ENCODE measurements at places on chromosomes 1 and 21.

DNA sequence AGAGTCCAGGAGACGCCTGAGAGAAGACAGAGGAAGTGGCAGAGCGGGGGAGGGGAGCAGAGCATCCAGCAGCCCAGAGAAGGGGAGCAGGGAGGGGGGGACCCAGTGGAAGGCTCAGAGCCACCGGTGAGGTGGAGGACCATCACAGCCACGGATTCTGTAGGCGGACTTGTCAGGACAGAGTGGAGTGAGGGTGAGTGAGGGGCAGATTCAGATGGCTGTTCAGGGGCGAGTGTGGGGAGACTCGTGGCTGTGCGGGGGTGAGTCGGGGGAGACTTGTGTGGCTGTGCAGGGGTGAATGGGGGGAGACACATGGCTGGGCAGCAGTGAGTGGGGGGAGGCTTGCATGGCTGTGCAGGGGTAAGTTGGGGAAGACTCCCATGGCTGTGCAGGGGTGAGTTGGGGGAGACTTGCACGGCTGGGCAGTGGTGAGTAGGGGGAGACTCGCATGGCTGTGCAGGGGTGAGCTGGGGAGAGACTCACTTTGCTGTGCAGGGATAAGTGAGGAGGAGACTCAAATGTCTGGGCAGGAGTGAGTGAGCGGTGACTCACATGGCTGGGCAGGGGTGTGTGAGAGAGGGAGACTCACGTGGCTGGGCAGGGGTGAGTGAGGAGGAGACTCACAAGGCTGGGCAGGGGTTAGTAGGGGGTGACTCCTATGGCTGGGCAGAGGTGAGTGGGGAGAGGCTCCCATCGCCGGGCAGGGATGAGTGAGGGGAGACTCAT is 56.8 kb upstream of the ABCG1 start:
- peak; percentile 24 for DNase-seq

DNA sequence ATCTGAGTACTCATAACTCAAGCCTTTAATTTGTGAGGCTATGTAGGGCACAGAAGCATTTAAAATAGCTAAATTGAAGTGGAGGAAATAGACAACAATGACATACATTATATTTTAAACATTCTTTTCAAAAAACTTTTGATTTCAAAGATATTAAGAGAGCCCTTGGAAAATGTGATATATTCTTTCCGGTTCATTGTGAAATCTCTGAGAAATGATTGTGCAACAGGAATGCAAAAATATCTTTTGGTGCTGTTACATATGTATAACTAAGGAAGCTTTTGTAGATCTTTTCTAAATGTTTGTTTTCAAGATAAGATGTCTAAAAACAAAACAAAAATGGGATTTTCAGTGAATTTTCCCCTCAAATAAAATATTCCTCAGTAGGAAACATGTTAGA is 185.2 kb downstream of the LEPR start:
- DNase-seq: no peak

DNA sequence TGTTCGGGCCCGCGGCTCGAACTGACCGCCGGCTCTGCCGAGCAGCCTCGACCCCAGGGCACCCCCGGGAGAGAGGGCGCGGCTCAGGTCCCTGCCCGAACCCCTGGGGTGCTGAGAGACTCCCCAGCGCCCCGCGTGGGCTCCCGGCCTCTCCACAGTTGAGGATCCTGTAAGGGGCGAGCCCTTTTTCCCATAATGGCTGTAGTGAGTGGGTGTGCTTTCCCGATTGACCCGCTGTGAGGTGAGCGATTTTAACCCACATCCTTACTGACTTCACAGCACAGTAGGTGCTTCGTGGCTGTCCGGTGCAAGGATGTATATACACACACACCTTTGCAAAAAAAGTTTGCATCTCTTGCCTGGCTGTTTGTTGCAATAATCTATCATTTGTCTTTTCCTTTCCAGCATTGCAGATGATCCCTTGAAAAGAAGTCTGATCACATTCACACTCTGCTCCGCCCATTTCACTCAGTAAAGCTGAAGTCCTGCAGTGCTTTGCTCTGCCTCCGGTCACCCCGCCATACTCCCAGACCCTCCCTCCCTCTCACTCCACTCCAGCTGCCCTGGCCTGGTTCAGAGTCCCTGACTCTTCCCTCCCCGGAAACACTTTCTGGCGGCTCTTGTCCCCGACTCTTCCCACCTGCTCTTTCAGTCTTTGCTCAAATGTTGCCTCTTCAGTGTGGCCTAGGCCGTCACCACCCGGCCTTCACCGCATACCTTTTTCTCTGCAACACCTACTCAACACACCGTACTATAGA is 955 bp upstream of the UBE2G2 start:
- DNase-seq: no peak

DNA sequence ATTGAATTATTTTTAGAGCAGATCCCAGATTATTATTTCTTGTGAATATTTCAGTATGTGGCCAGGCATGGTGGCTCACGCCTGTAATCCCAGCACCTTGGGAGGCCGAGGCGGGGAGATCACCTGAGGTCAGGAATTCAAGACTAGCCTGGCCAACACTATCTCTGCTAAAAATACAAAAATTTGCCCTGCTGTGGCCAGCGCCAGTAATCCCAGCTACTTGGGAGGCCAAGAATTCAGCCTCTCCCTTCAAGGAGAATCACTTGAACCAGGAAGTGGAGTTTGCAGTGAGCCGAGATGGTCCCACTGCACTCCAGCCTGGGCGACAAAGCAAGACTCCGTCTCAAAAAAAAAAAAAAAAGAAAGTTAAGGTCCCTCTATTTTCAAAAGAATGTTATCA is 4.3 kb downstream of the OSBPL9 start:
- no peak for DNase-seq

- no peak for DNase-seq
Observed at GRCh38 chr1:225635649-225636048, 17.3 kb downstream of the ENAH start.

DNA sequence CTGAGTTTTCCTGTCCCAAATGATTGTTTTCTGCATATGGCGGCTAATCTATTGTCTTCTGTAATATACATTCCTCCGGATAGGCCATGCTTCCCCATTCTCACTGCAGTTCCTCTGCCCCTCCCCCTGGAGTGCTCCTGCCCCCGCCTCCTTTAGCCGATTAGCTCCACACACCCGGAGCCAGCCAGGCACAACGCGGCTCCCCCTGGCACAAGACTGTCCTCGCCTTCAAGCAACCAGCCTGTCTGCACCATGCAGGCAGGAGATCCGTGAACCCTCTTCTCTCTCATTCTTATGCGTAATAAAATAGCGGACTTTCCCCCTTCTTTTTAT is 18.0 kb downstream of the SERTAD4 start:
- DNase-seq: peak; percentile 7

GRCh38 chr1:241531195-241532161 is 700 bp upstream of the KMO start:
- DNase-seq: no peak

- peak; percentile 21 for DNase-seq
Observed at GRCh38 chr21:43985690-43986251, 26.3 kb upstream of the TRAPPC10 start.

DNA sequence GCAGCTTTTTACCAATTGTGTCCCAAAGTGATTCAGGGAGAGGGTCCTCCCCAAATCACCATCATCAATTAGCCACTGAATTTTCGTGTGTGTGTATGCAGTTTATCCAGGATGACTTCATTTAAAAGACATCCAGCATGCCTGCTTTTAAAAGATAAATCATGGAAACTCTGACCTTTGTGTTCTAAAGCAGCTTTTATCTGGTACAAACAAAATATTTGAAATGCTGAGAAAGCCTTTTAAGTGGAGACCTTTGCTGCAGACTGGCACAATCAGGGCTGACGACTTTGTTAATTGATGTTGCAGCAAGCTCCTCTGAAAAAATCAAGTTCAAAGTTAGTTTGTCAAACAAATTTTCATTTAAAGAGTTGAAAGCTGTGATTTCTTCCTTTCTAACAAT is 104.7 kb downstream of the PCP4 start:
- DNase-seq: no peak

DNA sequence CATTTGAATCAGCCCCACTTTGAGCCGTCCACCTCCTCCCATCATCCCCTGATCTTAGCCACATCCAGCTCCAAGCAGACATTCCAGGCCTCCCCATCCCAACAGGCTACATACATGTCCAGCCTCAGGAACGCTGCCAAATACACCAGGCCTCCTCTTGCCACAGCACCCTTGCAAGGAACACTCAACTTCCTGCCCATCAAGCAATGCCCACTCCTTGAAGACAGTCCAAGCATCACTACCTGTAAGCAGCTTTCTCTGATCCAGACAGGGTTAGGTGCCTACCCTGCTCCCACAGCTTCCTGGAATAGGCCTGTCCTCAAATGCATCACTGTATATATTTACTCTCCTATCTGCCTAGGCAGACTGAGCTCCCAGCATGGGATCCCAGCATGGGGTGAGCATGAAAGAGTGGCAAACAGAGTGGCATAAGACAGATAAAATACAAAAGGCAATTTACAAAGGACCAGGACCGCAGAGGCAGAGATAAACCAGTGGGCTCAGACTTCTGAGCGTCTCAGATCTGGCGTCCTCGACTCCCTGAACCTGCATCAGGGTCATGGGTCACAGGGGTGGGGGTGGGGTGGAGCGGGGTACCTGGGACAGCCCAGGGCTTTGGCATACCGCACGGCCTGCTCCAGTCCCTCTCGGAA is 816 bp downstream of the HYI start:
- no peak for DNase-seq

DNA sequence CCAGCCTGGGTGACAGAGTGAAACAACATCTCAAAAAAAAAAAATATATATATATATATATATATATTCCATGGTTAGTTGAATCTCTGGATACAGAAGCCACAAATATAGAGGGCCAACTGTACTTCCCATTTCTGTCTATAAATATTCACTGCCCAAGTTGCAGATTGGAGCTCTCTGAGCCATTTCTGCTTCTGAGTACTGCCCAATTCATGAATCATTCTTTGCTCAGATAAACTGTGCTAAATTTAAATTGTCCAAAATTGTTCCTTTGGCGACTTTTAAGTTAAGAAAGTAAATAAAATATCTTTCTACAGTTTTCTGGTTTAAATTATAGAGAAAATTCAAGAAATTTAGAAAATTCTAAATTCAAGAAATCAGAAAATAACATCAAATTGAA is 23.2 kb upstream of the C1orf146 start:
- DNase-seq: no peak

- peak; percentile 75 for DNase-seq
Observed at GRCh38 chr1:160951443-160952128, 3.0 kb downstream of the ITLN2 start.

GRCh38 chr1:247468481-247469140 is 10.7 kb upstream of the OR2B11 start:
- no peak for DNase-seq

DNA sequence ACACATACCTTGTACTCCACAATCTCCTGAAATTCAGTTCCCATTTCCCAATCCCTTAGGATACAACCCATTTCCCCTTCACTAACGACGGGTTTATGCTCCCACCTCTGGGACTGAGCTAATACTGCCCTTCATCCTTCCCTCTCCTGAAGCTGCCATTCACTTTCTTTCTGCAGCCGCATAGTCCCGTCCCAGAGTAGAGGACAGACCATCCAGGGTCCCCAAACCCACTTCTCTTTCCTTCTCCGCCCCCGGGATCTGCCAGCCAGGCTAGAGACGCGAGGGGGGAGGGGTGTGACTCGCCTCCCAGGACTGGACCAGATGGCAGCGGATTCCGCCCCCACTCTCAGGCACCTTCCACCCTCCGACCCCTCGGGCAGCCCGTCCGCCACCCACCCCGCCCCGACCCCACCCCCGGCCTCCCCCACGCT is 679 bp downstream of the ABL2 start:
- peak; percentile 50 for DNase-seq

DNA sequence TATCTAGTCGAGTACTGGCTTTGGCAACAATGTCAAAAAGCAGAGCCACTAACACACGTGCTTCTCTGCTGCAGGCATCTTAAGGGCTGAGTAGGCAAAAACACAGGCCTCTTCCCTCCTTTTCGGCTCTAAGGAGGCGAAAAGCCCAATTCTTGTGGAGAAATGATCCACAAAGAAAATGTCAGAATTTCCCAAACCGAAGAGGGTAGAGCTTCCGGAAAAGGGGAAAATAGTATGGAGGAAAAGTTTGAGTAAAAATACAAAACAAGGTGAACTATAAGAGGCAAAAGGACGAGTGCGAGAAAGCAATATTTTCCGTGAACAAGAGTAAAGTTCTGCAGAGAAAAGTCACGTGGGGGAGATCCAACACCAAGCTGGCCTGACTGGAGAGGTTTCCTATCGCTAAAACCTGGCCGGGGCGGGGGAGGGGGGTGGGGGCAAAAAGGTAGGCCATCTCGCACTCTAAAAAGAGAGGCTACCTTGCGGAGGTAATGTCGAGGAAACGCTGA is 551 bp downstream of the ZRANB2 start:
- peak; percentile 20 for DNase-seq

DNA sequence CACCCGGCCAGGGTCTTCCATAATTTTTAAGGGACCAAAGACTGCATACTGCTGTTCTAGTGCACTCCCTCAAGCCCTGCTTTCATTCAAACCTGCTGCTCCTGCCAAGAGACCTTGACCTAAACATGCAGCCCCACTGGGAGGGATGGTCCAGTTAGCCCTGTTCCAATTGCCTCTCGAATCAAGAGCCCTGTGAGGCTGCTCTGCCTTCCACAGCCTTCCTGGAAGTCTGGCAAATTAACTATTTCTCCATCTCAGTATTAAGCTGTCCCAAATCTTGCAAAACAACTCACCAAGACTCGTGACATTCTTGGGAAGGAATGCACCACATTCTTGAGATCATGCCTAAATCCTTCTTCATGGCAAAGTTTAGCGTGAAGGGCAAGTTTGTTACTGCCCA is 231.3 kb downstream of the C1orf94 start:
- DNase-seq: no peak

DNA sequence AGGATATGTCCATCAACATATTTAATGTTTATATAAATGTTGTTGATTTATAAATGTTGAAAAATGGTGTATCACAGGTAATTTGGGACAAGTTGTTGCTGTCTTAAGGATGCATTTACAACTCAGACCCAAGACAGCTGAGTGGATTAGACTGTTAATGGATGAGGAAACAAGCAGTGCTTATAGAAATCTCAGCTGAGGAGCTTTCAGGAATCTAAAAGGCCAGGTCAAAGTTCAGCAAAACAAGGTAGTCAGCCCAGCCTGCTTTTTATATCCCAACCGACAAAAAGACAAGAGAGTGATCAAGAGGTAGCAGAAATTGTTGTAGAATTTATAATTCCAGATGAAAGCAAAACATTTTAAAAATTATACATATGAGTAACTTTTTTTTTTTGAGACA is 16.6 kb upstream of the USP1 start:
- no peak for DNase-seq

DNA sequence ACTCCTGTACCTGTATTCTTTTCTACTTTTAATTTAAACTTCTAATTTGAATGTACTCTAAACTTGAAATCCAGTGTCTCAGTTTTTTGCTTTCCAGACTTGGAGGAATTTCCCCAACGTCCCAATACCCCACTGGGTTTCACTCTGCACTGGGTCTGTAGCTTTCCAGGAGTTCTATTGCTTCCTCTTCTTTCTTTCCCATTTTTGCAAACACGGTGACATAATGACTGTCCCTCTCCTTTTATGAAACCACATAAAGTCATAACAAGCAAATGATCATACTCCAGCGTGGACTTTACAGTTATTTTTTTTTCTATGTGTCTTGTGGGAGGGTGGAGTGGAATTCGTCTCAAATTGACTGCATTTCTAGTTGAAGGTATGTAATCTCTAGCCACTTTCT is 97.1 kb downstream of the FASLG start:
- DNase-seq: no peak

GRCh38 chr21:43300496-43301408 is 126.2 kb downstream of the SIK1 start:
- no peak for DNase-seq
